ENCODE measurements at places on chromosomes 12 and 14.
A peak's percentile ranks its signal among the peaks of the same experiment; 100 is the strongest.

DNA sequence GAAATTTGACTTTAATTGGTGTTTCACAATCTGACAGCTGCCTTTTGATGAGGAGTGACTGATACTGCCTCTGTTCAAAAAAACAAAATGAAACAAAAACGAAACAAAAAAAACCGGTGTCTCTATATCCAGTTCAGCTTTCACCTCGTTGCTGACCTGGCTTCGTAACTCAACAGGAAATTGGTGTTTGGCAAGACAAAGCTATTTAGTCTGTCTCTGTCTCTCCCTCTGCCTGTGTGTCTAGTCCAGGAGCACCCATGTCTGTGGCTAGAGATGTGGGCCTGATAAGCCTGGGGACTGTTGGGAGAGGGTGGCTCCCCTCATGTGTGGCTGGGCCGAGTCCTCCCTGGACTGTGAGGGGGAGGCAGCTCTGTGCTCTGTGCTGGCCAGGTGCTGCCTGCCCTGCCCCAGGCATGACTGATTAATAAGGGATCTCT is 11.3 kb downstream of the CACNA1C start:
- DNase-seq: no peak

- no peak for DNase-seq
Measured at GRCh38 chr14:89588016-89588415, 171.0 kb upstream of the FOXN3 start.

- no peak for DNase-seq
Measured at GRCh38 chr12:57235728-57236131, 6.2 kb downstream of the SHMT2 start.

- no peak for DNase-seq
Measured at GRCh38 chr12:123945287-123946151, 27.1 kb downstream of the CCDC92 start.

- DNase-seq: no peak
Measured at GRCh38 chr12:50520416-50521207, 15.8 kb downstream of the DIP2B start.

DNA sequence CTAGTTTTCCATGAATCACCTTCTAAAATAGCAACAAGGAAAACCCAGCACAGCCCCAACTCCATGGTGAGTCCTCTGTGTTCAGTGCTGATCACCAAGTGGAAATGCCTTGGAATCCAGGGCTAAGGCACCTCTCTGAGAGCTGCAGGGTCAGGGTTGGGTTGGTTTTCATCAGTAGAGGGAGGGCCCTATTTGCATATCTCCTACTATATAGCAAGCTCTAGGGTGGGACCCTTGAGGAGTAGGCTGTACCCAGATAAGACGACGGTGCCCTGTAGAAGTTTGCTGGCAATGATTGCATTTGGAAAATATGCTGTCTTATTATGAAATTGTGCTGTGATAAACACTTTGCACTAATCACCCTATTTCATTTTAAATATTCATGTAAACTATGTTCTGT is 1011.8 kb downstream of the TMEM121 start:
- no peak for DNase-seq

DNA sequence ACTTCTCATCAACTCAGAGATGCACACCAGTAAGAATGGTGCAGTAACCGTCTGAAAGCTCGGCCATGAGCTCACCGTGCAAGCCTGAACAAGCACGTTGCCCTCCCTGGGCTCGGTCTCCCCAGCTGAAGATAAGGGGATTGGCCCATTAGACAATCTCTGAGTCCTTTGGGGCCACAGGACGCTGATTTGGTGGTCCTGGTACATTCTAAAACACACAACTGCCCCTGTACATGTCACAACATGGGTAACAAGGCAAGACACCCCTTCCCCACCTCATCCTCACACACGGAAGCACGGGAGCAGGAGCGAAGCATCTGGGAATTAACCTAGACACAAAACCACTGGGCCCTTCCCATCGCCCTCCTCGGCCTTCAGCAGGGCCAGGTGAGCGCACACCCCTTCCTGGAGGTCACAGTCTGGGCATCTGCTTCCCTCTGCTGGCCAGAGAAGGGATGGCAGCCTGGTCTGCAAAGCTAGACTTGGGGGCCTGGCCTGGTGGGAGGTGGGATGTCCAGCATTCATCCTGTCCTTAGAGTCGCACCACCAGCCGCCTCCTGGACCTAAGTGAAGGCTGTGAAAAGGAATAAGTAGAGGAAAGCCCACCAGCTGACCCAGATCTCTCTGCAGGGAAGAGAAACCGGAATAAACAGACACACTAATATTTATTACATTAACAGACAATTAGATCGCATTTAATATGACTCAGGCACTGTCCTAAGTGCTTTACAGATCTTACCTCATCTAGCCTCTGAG is 18.9 kb upstream of the SMUG1 start:
- DNase-seq: peak; percentile 99

DNA sequence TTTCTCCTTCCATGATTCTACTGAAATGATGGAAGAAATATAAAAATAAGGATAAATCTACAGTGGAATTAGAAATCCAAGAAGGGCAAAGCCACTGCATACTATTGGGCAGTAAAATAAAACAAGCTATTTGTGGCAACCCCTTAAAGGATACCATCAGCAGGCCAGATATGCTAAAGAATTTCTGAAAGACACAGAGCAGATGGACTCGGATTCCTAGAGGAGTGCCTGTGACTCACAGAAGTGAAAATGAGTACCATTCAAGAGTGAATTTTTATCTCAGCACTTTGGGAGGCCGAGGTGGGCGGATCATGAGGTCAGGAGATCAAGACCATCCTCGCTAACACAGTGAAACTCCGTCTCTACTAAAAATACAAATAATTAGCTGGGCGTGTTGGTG is 318.1 kb downstream of the LRIG3 start:
- DNase-seq: no peak

DNA sequence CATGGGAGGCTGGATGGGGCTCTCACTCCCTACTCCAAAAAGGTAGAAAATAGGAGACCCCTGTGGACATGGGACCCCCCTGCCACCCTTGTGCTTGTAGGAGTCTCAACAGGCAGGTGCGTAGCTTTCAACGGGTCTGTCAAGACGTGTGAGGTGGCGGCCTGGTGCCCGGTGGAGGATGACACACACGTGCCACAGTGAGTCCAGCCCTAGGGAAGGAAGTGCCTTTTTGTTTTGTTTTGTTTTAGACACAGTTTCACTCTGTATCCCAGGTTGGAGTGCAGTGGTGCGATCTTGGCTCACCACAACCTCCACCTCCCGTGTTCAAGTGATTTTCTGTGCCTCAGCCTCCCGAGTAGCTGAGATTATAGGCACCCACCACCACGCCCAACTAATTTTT is 12.9 kb downstream of the P2RX4 start:
- no peak for DNase-seq

- no peak for DNase-seq
Measured at GRCh38 chr14:52590318-52590717, 37.7 kb downstream of the GPR137C start.

DNA sequence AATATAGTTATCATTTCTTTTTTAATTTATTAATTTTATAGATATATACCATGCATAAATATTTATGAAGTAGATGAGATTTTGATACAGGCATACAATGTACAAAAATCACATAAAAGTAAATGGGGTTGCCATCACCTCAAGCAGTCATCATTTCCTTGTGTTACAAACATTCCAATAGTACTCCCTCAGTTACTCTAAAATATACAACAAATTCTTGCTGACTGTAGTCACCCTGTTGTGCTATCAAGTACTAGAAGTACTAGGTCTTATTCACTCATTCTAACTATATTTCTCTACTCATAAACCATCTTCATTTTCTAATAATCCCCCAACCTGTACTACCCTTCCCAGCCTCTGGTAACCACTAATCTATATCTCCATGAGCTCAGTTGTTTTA is 432.6 kb upstream of the SYT1 start:
- no peak for DNase-seq

- no peak for DNase-seq
Measured at GRCh38 chr12:116880817-116881324, 370 bp downstream of the HRK start.

DNA sequence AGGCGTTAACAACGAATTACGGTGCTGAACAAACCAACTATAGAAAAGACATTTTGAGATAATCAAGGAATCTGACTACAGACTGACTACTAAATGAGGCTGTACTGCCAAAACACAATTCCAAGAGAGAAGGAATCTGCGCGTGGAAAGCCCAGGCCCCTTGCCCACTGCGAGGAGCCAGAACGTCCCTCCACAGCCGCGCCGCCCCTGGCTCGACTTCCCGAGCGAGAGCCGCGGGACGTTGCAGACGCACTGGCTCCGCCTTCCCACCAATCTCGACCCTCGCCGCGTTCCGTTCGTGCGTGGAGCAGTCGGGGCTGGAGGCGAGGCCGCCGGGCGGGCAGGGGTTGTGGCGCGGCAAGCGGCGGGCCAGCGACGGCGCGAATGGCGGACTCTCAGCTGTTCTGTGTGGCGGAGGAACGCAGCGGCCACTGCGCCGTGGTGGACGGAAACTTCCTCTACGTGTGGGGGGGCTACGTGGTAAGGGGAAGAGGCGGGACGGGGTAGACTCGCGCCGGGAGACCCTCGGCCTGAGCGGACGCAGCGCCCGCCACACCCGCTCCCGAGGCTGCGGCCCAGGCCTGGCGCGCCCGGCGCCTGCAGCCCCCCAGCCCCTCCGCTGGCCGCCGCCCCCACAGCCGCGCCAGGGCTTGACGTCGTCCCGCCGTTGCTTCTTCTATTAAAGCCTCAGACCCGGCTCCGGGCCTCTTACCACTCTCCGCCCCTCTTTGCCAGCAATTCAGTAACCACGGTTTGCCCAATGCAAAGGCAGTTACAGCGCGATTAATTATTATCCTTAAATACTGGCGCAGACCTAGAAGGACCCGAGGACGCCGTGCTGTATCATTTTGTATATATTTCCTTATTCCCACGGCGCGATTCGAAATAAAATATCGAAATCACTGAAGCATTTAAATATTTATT is at the start of gene KLHDC1:
Gene KLHDC1, plus strand, starts transcription at position 310 of the 924 bp plus-strand sequence. Its CDS starts 75 bp downstream, at position 385.
- peak; percentile 57 for DNase-seq

DNA sequence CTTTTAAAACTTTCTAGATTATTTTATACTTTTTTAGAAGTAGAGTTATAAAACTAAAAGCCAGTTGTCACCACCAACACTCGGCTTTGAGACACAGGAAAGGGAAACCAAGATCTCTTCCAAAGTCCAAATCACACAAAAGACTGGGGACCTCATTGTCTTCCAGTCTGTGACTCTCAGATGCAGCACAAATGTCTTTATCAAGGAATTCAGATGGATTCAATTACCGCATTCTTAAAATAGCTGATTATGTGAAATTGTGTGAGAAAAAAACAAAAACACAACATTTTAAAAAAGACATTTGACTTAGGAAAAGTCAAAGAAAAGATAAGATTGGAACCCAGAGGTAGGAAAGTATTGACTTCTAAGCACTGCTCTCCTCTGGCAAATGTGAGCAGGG is 3.5 kb upstream of the SIX6 start:
- no peak for DNase-seq

DNA sequence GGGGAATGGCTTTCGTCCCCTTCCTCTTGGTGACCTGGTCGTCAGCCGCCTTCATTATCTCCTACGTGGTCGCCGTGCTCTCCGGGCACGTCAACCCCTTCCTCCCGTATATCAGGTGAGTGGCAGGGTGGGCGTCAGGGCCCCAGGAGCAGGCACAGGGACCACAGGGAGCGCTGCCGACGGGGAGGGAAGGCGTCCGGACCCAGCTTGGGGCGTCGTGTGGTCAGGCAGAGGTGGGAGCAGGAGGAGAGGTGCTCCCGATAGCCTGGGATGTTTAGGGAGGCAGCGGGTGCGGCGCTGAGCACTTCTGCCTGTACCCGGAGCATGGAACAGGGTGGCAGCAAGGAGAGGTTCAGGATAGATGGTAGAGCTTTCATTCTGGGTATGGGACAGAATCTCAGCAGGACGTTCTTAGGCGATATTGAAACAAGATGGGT is 444 bp downstream of the DRAM1 start:
- no peak for DNase-seq

- DNase-seq: no peak
Measured at GRCh38 chr12:82504409-82504808, 146.1 kb downstream of the METTL25 start.

GRCh38 chr12:51013441-51013840 is 12.7 kb downstream of the SLC11A2 start:
- DNase-seq: no peak

- DNase-seq: no peak
Measured at GRCh38 chr12:42585154-42585840, 4.2 kb downstream of the PRICKLE1 start.

- DNase-seq: no peak
Measured at GRCh38 chr12:124321556-124322270, 26.8 kb downstream of the RFLNA start.

DNA sequence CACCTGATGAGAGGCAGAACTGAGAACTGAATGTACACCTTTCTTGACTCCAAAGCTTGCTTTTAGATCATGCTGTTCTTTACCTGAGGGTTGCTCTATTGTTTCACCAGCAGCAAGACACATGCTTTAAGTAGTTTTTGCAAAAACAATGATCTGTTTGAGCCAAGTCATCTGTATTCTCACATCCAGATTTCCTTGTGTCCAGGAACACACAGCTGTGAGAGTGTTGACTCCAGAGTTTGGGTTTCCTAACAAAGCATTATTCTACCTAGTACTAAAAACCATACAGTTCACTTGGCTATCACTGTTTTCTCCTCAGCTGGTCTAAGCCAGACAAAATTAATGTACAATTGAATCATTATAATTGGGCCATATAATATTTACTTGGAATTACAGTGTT is 120.4 kb downstream of the STAB2 start:
- no peak for DNase-seq

- DNase-seq: peak; percentile 50
Measured at GRCh38 chr12:6563448-6564050, 4.5 kb downstream of the NOP2 start.

- DNase-seq: no peak
Measured at GRCh38 chr14:88003425-88003824, 1.5 kb upstream of the GPR65 start.

DNA sequence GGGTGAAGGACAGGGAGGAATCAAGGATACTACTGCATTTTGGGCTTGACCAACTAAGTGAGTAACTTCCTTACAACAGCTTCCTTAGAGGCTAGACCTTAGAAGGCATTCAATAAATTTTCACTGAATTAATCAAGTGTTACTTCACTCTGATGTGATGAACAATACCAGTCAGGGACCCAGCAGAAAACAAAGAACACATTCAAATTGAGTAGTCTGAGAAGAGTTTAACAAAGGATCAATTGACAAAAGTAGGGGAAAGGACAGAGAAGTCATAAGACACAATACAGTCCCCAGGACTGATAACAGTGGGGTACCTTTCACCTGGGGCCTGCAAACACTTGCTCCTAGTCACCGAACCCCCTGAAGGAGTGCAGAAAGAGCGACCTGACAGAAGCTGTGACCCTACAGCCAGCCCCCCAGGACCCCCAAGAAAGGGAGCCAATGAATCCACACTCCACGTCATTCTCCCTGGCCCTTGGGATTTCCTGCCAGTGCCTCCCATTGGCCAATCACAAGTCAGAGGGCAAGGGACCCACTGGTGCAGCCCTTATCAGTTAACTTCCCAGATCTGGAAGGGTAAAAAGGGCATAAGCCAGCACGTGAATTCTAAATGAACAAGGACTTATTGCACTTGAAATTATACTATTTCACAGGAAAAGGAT is 6.9 kb downstream of the ANAPC5 start:
- DNase-seq: no peak

GRCh38 chr12:46459111-46459510 is 86.5 kb upstream of the SLC38A2 start:
- DNase-seq: peak; percentile 33
